ENCODE measurements at places on chromosomes 13 and 19.

DNA sequence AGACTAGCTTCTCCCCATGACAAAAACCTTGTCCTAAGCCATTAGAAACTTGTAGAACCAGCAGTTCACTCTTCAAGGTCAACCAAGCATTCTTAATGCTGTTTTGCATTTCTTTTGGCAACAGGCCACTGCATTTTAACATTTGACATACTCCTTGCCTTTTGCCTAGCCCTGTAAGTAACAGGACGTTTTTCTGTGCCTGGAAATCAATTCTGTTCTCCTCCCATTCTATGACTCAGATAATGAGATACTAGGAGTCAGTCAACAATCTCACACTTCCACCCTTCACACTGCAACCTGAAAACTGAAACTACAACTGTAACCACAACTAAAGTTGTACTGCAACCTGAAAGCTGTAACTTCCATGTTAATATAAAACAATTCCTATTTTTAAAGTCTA is 268.7 kb downstream of the MZT1 start:
- DNase-seq: no peak

DNA sequence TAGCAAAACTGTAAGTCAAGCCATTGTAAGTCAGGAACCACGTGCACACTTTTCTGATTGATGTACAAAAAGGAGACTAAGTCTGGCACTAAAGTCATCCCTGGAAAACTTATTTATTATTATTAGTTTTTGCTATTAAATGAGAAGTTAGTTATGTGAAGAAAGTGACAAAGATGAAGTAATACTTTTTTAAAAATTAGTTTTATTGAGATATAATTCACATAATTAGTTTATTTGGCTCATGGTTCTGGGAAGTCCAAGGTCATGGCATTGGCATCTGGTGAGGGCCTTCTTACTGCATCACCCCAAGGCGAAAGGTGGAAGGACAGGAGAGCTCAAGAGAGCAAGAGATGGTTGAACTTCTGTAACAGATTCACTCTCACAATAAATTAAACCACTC is 36.9 kb downstream of the GARRE1 start:
- no peak for DNase-seq

DNA sequence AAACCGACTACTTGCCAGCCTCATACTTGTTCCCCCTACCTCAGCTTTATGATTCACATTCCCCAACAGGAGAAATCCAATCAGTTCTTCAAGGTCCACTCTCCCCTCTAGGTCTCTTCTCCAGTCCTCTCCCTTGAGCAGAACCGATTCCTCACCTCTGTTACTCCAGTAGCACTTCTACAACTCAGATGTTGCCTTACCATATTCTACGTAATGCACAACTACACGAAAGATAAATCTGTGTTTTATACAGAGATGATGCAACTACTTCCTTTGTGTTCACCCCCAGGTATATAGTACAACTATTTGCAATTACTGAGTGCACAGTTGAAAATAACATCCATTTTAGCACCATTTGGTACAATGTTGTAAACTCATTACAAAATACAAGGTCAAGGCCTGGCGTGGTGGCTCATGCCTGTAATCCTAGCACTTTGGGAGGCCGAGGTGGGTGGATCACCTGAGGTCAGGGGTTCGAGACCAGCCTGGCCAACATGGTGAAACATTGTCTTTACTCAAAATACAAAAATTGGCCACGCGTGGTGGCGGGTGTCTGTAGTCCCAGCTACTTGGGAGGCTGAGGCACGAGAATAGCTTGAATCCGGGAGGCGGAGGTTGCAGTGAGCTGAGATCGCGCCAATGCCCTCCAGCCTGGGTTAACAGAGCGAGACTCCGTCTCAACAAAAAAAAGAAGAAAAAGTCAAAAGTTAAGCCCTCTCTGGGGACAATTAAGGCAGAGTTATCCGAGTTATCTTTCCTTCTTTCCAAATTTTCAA is 2.8 kb upstream of the WBP4 start:
- no peak for DNase-seq

DNA sequence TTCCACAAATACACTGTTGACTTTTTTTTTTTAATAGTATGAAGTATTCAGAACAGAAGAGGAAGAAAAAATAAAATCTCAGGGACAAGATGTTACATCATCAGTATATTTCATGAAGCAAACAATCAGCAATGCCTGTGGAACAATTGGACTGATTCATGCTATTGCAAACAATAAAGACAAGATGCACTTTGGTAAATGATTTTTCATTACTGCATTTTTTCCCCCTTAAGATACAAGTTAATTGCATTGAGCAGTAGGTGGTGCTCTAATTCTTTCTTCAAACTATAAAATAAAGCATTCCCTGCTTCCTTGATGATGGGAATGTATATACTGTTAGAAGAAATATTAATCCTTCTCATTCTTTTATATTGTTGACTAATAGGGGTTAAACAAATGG is 17.1 kb downstream of the UCHL3 start:
- DNase-seq: no peak

DNA sequence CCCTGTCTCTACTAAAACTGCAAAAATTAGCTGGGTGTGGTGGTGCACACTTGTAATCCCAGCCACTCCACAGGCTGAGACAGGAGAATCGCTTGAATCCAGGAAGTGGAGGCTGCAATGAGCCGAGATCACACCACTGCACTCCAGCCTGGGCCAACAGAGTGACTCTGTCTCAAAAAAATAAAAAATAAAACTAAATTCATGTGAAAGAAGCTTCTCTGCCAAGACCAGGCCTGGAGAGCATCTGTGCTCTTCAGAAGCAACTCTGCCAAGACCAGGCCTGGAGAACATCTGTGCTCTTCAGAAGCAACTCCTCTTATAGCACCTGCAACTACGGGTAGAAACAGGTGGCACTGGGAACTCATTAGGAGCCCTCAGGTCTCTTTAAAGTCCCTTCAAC is 37.7 kb downstream of the CRYL1 start:
- DNase-seq: no peak

GRCh38 chr19:12484011-12484370 is 625 bp downstream of the ZNF709 start:
- DNase-seq: no peak

DNA sequence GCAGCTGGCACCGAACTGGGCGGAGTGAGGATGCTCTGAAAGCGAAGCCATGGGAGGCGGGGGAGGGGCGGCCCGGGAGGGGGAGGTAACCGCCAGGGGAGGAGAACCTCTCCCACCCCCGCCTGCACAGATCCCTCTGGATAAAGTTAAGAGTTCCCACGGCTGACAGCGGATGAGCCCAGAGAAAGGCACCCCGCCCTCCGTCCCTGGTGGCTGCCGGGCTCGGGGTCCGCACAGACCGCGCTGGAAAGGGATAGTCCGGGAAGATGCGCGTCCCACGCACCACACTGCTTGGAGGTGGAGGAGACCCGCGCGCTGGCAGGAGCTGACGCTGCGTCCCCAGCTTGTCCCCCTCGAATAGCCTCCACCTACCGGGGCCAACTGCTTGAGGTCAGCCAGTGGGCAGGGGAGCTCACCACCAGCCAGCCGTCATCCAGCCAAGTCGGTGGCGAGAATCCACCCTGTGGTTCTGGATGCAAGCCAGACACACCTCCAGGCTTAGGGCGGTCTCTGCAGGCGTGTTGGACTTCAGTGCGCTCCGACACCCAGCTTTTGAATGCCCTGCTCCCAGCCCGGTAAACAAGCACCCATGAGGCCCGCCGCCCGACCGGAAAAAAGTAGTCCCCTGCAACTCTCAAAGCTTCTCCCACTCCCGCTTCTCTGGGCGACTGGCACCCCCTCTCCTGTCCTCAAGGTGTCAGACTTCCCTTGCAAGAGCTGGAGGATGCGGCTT is at the start of gene TRPC4:
Gene TRPC4, minus strand, starts transcription at position 17 of the 733 bp plus-strand sequence. CDS start 86,439 bp downstream, outside the sequence.
- no peak for DNase-seq

DNA sequence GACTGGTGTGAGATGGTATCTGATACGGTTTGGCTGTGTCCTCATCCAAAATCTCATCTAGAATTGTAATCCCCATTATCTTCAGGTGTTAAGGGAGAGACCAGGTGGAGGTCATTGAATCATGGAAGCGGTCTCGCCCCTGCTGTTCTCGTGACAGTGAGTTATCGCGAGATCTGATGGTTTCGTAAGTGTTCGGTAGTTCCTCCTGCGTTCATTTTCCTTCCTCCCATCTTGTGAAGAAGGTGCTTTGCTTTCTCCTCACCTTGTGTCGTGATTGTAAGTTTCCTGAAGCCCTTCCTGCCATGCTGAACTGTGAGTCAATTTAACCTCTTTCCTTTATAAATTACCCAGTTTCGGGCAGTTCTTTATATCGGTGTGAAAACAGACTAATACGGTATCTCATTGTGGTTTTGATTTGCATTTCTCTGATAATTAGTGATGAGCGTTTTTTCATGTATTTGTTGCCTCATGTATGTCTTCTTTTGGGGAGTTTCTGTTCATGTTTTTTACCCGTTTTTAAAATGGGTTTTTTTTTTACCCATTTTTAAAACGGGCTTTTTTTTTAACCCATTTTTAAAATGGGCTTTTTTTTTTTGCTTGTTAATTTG is 102.8 kb upstream of the SLC10A2 start:
- no peak for DNase-seq

DNA sequence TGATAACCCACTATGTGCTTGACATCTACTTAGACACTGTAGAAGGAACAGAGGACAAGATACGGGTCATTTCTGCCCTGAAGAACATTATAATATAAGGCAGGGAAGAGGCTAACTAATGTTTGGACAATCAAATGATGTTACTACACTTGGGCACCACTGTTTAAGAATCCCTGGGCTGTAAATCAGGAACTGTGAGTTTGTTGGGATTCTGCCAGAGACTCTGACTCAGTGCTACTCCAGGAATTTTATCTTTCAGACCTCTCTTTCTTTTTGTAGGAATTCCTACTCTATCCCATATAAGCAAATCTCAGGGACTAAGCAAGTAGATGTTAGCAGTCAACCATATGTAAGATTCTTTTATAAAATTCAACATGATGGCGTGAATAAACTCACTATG is 3.1 kb upstream of the ZNF471 start:
- DNase-seq: peak; percentile 29

- DNase-seq: no peak
Observed at GRCh38 chr13:32299893-32300292, 15.3 kb downstream of the ZAR1L start.

DNA sequence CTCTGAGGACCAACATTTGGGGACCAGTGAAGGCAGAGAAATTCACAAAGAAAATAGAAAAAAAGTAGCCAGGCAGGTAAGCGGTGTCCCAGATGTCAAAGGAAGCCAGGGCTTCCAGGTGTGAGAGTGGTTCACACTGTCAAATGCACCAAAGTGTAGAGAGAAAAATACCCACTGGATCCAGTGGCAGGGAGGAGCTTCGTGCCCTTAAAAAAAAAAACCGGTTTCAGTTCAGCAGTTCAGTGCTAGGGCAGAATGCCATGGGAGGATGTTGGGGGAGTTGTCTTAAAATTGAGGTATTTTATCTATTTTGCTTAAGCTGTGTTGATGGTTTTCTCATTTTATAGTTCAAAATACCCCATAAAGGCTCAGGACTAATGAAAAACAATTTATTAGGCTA is 47.8 kb upstream of the C1QTNF9 start:
- DNase-seq: no peak

DNA sequence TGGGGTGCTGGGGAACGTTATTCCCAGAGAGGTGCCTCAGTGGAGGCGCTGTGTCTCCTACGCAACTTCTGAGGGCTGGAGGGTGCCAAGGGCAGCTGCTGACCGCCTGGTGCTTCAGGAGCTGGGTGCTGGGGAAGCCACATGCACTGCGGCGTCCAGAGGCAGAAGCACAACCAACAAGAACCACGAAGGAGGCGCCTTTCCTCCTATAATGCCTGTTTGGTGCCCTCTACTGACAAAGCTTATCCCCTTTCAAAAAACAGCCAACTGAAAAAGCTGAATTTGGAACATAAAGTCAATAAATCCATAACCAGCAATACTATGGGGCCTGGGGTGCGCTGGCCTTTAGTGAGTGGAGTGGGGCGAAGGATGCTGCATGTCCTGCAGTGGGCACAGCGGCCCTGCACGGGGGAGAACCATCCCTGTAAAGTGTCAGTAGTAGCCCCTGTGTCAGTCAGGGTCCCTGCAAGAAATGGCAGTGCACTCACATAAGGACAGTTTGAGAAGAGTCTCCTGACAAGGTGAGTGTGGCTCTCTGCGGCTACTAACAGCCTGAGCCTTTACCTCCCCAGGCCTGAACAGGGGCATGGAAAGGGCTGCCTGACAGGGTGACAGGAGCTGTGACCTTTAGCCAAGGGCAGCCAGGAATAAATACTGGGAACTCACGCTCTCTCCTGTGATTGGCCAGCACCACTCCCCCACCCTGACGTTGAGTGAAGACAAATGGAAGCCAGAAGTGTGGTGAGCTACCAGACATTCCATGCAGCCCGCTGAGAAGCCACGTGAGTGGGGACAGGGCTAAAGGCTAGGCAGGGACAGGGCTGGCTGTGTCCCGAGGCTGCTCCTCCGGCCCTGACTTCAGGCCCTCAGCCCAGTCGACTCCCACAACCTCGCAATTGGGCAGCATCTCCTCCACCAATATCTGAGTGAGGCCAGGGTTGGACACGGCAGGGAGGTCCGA is 4.5 kb upstream of the B3GNT8 start:
- DNase-seq: no peak

GRCh38 chr13:78881054-78881453 is 222.1 kb upstream of the OBI1 start:
- no peak for DNase-seq

- DNase-seq: no peak
Observed at GRCh38 chr19:33301144-33301899, 1.0 kb downstream of the CEBPA start.

DNA sequence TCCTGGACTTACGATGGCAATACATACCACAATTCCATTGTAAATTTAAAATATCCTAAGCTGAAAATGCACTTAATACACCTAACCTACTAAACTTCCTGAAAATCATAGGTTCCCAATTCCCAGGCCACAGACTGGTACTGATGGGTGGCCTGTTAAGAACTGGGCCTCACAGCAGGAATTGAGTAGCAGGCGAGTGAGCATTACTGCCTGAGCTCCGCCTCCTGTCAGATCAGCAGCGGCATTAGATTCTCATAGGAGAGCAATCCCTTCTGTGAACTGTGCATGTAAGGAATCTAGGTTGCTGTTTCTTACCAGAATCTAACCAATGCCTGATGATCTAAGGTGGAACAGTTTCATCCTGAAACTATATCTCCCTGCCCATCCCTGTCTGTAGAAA is 1670.2 kb upstream of the PCDH20 start:
- DNase-seq: no peak

DNA sequence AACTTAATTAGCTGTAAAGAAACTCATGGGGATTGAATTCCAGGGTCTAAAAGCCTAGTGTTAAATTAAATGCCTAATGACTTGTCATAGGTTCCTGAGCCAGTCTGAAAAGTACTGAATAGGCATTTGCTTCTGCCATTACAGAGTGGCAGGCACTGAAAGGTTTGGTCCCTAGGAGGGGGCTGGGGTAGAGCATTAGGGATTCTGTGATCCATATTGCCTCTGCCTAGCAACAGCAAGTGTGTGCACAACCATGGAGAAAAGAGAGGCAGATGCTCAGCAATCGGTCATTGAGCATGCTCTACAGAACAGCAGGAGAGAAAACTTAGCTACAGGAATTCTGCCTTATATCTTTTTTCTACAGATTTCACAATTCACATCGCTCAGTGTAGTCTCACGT is 133.5 kb downstream of the TRPC4 start:
- DNase-seq: no peak

DNA sequence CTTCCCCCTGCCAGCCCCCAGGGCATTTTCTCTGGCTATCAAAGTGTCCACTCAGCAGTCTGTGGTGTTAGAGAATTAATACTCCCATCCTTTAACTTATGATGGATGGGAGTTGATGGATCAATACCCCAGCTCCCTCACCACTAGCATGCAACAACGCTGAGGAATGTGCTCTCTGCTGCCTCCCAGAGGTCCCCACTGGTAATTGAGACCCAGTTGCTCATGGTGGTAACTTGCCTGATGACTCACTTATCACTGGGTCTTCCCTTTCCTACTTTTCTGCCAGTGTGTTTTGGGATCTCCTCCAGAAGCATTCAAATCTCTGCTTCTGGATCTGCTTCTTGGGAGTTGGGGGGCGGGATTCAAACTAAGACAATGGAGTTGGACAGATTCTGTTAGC is 20.3 kb upstream of the CACNA1A start:
- DNase-seq: peak; percentile 30

Measured in H54 (cell line).